ENCODE measurements at places on chromosomes 5 and 9. TPM values are rescaled to one million over a fixed set of nuclear protein-coding genes. Genes with fewer than 3 reads are reported as not detected.

DNA sequence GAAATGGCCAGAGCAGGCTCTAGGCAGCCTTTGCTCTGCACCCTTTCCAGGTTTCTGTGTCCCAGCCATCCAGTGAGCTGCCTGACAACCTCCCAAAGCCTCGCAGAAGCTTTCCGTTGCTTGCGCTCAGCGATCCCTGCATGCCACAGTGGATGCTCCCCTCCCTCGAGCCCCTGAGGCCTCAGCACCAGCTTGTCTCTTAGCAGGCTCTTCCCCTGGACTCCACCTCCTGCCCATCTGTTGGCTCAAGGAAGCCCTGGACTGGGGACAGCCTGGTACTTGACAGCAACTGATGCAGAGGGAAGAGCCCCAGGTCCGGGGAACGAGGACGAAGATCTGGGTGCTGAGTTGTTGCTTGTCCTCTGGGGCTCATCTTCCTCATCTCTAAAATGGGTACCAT lies 23.2 kb downstream of the TSPAN17 start:
- peaks cover 75% of the 10 kb centered on the region for H3K27me3 ChIP-seq
- H3K27ac ChIP-seq = no peak overlapping the region
- no peak for DNase-seq
- no peak overlapping the region for H3K4me3 ChIP-seq

GRCh38 chr5:57692582-57693487 lies 210.2 kb upstream of the ACTBL2 start:
- peak overlapping the region; percentile 1 for H3K4me3 ChIP-seq
- no peaks in the 10 kb centered on the region for H3K27me3 ChIP-seq
- H3K4me1 ChIP-seq = peaks cover 55% of the 10 kb centered on the region

- H3K4me3 ChIP-seq = no peak overlapping the region
- no peak overlapping the region for H3K27ac ChIP-seq
- H3K36me3 ChIP-seq = no peaks in the 10 kb centered on the region
- H3K27me3 ChIP-seq = no peaks in the 10 kb centered on the region
- peaks cover 10% of the 10 kb centered on the region for H3K4me1 ChIP-seq
- DNase-seq = no peak
Measured at GRCh38 chr5:67983251-67984110, 232.1 kb upstream of the PIK3R1 start.

GRCh38 chr9:124964604-124965003 lies 23.7 kb upstream of the GOLGA1 start:
- H3K27me3 ChIP-seq = no peaks in the 10 kb centered on the region
- no peaks in the 10 kb centered on the region for H3K4me1 ChIP-seq
- H3K36me3 ChIP-seq = peaks cover 19% of the 10 kb centered on the region
- no peak for DNase-seq
- no peak overlapping the region for H3K4me3 ChIP-seq

GRCh38 chr5:133222040-133222439 lies 170.2 kb downstream of the HSPA4 start:
- no peaks in the 10 kb centered on the region for H3K36me3 ChIP-seq
- H3K4me3 ChIP-seq = no peak overlapping the region
- DNase-seq = no peak
- H3K27me3 ChIP-seq = peaks cover 25% of the 10 kb centered on the region

GRCh38 chr5:65020492-65020891 lies 251.8 kb downstream of the CWC27 start:
- H3K27ac ChIP-seq = peak overlapping the region; percentile 39
- DNase-seq = no peak
- no peaks in the 10 kb centered on the region for H3K36me3 ChIP-seq
- peaks cover 46% of the 10 kb centered on the region for H3K4me1 ChIP-seq
- no peaks in the 10 kb centered on the region for H3K27me3 ChIP-seq
- no peak overlapping the region for H3K4me3 ChIP-seq

GRCh38 chr9:27209034-27209433 lies 87.9 kb downstream of the EQTN start:
- no peak overlapping the region for H3K27ac ChIP-seq
- no peaks in the 10 kb centered on the region for H3K27me3 ChIP-seq
- H3K4me3 ChIP-seq = no peak overlapping the region

- H3K4me3 ChIP-seq = no peak overlapping the region
- no peak overlapping the region for H3K27ac ChIP-seq
- H3K36me3 ChIP-seq = no peaks in the 10 kb centered on the region
- no peak for DNase-seq
Measured at GRCh38 chr5:58868931-58869330, 286.1 kb downstream of the RAB3C start.

- H3K27ac ChIP-seq = no peak overlapping the region
- H3K27me3 ChIP-seq = no peaks in the 10 kb centered on the region
- no peak for DNase-seq
Measured at GRCh38 chr5:10106806-10107205, 142.9 kb downstream of the ATPSCKMT start.

- H3K4me3 ChIP-seq = peak overlapping the region; percentile 47
- peak; percentile 53 for DNase-seq
- no peaks in the 10 kb centered on the region for H3K36me3 ChIP-seq
Measured at GRCh38 chr9:77011973-77012821, 7.3 kb upstream of the FOXB2 start.

GRCh38 chr5:104266161-104266560 lies 703.6 kb upstream of the NUDT12 start:
- H3K36me3 ChIP-seq = no peaks in the 10 kb centered on the region
- DNase-seq = no peak
- no peaks in the 10 kb centered on the region for H3K4me1 ChIP-seq
- no peak overlapping the region for H3K4me3 ChIP-seq
- H3K27me3 ChIP-seq = no peaks in the 10 kb centered on the region

- no peaks in the 10 kb centered on the region for H3K36me3 ChIP-seq
- peaks cover 18% of the 10 kb centered on the region for H3K4me1 ChIP-seq
- no peak overlapping the region for H3K27ac ChIP-seq
Measured at GRCh38 chr9:136786451-136786850, 4.7 kb upstream of the TMEM141 start.

- no peaks in the 10 kb centered on the region for H3K36me3 ChIP-seq
- no peaks in the 10 kb centered on the region for H3K27me3 ChIP-seq
- H3K27ac ChIP-seq = peak overlapping the region; percentile 68
Measured at GRCh38 chr5:119355244-119355638, 578 bp upstream of the TNFAIP8 start.

DNA sequence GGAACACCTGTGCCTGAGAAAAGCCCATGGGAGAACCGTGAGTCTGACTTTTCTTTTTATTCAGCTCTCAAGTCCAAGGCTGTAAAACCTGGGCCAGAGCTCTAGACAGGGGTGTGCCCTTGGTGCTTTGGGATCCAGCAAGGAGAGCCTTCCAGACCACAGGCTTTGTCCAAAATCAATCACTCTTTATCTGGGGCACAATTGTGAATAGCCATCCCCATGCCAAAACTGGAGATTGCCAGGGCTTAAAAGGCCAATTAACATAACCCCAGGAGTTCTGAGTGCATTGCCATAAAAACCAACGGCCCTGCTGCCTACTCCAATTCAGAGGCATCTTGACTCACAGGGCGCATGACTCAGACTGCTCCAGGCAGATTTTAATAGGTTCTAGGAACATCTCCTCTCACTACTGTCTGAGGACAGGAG lies 391.8 kb downstream of the ARHGEF28 start:
- H3K27me3 ChIP-seq = peaks cover 7% of the 10 kb centered on the region
- no peak for DNase-seq
- no peaks in the 10 kb centered on the region for H3K36me3 ChIP-seq
- H3K4me3 ChIP-seq = no peak overlapping the region
- H3K4me1 ChIP-seq = no peaks in the 10 kb centered on the region
- H3K27ac ChIP-seq = no peak overlapping the region

- no peaks in the 10 kb centered on the region for H3K36me3 ChIP-seq
- peak overlapping the region; percentile 76 for H3K27ac ChIP-seq
- H3K27me3 ChIP-seq = no peaks in the 10 kb centered on the region
- no peak for DNase-seq
- no peak overlapping the region for H3K4me3 ChIP-seq
Measured at GRCh38 chr5:4042311-4042710, 446.7 kb downstream of the IRX1 start.

DNA sequence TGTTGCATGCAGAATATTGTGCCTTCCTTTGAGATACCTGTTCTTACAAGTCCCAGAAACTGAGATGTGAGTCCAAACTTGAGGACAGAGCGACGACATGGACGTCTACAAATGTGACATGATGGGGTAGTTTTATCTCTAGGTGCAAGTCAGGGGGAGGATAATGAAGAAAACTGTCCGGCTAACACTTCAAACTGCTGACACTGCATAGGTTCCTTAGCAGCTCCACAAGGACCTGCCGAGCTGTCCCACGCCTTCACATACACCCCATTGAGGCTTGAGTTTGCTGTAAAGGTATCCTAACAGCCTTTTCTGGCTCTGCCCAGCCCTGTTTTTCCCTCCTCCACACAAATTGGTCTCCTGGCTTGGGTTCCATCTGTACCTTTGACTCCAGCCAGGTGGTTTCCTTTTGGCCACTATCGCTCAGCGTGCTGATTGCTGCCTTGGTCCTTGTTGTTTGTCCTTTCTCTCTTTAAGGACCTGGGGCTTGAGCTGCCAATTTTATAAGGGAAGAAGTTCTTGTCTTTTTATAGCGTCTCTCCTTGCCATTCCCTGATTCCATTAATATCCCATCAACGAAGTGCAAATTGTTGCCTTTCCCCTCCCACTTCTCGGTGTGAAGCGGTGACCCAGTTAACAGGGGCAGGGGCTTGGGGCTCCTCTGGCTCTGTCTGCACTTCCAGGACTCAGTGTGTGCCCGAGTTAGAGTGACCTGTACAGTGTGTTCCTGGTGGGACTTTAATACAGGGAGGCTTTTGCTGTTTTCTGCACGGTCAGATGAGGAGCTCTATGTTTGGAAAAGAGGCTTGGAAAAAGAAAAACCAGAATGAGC lies 100.3 kb downstream of the PCSK1 start:
- peak overlapping the region; percentile 28 for H3K4me3 ChIP-seq
- H3K27me3 ChIP-seq = no peaks in the 10 kb centered on the region
- H3K27ac ChIP-seq = peak overlapping the region; percentile 49
- peaks cover 25% of the 10 kb centered on the region for H3K4me1 ChIP-seq

DNA sequence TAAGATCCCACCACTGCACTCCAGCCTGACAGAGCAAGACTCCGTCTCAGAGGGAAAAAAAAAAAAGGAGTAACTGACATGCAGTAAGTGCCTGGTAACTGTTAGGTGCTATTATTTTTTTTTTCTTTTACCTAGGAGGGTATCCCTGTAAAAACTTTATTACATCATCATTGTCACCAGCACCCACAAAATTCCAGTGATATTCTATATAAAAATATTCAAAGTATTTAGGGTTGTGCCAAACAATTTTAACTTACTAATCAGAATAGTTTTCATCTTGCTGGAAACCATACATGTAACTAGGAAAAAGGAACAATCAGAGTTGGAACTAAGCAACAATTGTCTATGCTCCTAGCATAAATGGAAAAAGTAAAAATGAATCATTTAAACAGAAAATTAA lies 112.4 kb downstream of the SSBP2 start:
- H3K27ac ChIP-seq = no peak overlapping the region
- no peak for DNase-seq
- no peak overlapping the region for H3K4me3 ChIP-seq
- peaks cover 17% of the 10 kb centered on the region for H3K36me3 ChIP-seq
- H3K27me3 ChIP-seq = no peaks in the 10 kb centered on the region

DNA sequence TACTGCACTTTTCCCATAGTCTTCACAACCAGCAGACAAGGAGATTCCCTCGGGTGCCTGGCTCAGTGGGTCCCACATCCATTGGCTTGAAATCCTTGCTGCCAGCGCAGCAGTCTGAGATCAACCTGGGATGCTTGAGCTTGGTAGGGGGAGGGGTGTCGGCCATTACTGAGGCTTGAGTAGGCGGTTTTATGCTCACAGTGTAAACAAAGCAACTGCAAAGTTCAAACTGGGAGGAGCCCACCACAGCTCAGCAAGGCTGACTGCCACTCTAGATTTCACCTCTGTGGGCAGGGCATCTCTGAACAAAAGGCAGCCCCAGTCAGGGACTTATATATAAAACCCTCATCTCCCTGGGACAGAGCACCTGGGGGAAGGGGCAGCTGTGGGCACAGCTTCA lies 512.3 kb upstream of the MPDZ start:
- no peaks in the 10 kb centered on the region for H3K27me3 ChIP-seq
- no peak overlapping the region for H3K27ac ChIP-seq
- H3K4me1 ChIP-seq = peaks cover 19% of the 10 kb centered on the region
- no peak for DNase-seq
- no peak overlapping the region for H3K4me3 ChIP-seq
- no peaks in the 10 kb centered on the region for H3K36me3 ChIP-seq

- no peak overlapping the region for H3K4me3 ChIP-seq
- DNase-seq = no peak
- H3K36me3 ChIP-seq = no peaks in the 10 kb centered on the region
- no peaks in the 10 kb centered on the region for H3K27me3 ChIP-seq
Measured at GRCh38 chr5:103211576-103212561, 46.7 kb upstream of the MACIR start.

GRCh38 chr9:36152741-36153438 lies 16.3 kb upstream of the CCIN start:
- H3K36me3 ChIP-seq = no peaks in the 10 kb centered on the region
- H3K4me3 ChIP-seq = no peak overlapping the region
- no peak for DNase-seq
- peaks cover 56% of the 10 kb centered on the region for H3K4me1 ChIP-seq
- no peaks in the 10 kb centered on the region for H3K27me3 ChIP-seq

- no peaks in the 10 kb centered on the region for H3K27me3 ChIP-seq
- H3K27ac ChIP-seq = peak overlapping the region; percentile 83
- peaks cover 23% of the 10 kb centered on the region for H3K4me1 ChIP-seq
Measured at GRCh38 chr5:142096382-142096781, 12.2 kb upstream of the NDFIP1 start.

DNA sequence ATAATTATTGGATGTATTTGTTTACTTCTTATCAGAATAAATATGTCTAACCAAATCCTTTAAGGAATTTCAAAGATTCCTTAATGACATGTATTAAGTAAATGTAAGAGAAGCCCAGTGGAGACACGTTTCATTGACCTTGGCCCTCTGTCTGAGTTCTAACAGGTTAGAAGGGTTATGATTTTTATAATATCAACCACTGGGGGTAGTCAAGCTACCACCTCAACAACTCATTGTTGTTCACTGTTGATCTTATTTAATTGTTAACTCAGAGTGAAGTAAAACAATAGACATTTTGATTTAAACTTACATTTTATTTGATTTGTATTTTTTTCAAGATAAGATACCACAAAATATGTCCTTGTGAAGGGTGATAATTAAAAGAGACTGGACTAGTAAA lies 499.2 kb upstream of the COX7C start:
- H3K27ac ChIP-seq = no peak overlapping the region
- no peak for DNase-seq
- H3K4me1 ChIP-seq = no peaks in the 10 kb centered on the region
- no peaks in the 10 kb centered on the region for H3K36me3 ChIP-seq
- no peaks in the 10 kb centered on the region for H3K27me3 ChIP-seq

EGFLAM gene
- 8.9 TPM for total RNA-seq

PTTG1 gene
- total RNA-seq = 0.88 TPM

SLC36A3 gene
- total RNA-seq = not detected

SOHLH1 gene
- not detected for total RNA-seq

RBM27 gene
- total RNA-seq = 15.9 TPM

PCDHA6 gene
- not detected for total RNA-seq

ANKRD55 gene
- 0.27 TPM for total RNA-seq

UBQLN1 gene
- 92.8 TPM for total RNA-seq

DEPDC1B gene
- 0.30 TPM for total RNA-seq

GRPEL2 gene
- 7.6 TPM for total RNA-seq

TAF11L7 gene
- not detected for total RNA-seq

All from left ventricle myocardium inferior (tissue), 1 donor.